ENCODE measurements at places on chromosomes 5 and 9.

- peak; percentile 56 for DNase-seq
Observed at GRCh38 chr9:131739959-131740648, at the start of gene RAPGEF1. RAPGEF1 (minus strand) TSS chr9:131740076; CDS start chr9:131739830, 246 bp downstream.

GRCh38 chr5:134935711-134936602 is 31.0 kb downstream of the PCBD2 start:
- no peak for DNase-seq

- no peak for DNase-seq
Observed at GRCh38 chr5:147051193-147051592, 172.6 kb upstream of the PPP2R2B start.

- no peak for DNase-seq
Observed at GRCh38 chr5:132493241-132493640, 2.7 kb upstream of the IRF1 start.

GRCh38 chr5:15584528-15584927 is 84.5 kb downstream of the FBXL7 start:
- DNase-seq, result no peak

DNA sequence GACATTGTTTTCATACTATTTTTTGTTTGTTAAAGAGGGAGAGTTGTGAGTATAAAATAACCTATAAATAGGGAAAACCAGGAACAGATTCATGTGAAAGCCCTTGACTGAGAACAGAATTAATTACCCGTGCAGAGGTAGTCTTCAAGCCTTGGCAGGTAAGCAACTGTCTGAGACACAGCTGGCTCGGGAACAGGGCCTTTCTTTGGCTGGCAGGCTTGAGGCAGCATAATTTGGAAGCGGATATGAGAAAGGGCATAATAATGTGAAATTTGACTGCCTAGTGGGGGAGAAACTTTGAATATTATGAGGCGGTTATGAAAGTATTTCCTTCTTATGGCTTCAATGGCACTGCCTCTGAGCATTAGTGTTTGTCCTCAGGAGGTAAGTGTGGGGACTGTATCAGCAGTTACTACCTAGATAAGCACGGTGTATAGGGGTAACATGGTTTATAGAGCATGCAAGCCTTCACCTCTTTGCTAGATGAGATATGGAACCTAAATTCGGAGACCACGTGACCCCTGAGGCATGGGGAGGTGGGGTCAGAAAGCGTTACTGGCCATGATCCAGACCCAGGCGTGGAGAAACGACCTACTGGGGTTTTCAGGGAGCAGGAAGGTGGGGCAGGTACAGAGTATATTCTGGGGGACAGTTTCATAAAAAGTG is 210.2 kb upstream of the GAS1 start:
- peak; percentile 31 for DNase-seq

DNA sequence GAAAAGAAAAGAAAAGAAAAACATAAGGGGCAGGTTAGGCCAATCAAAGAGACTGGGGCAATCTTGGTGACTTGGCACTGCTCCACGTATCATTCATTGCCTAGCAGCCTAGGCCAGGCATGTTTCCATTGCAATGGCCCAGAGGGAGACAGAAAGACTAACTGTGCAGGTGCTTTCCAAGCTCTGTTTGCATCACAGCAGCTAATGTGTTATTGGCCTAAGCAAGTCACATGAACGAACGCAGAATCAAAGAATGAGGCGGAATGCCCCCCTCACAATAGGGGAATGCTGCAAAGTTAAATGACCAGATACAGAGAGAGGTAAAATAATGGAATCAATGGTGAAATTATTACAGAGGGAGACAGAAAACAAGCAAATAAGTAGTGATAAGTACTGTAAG is 11.1 kb upstream of the VPS13A start:
- DNase-seq, result no peak

GRCh38 chr5:17411436-17412402 is 86.3 kb upstream of the TAF11L2 start:
- no peak for DNase-seq

DNA sequence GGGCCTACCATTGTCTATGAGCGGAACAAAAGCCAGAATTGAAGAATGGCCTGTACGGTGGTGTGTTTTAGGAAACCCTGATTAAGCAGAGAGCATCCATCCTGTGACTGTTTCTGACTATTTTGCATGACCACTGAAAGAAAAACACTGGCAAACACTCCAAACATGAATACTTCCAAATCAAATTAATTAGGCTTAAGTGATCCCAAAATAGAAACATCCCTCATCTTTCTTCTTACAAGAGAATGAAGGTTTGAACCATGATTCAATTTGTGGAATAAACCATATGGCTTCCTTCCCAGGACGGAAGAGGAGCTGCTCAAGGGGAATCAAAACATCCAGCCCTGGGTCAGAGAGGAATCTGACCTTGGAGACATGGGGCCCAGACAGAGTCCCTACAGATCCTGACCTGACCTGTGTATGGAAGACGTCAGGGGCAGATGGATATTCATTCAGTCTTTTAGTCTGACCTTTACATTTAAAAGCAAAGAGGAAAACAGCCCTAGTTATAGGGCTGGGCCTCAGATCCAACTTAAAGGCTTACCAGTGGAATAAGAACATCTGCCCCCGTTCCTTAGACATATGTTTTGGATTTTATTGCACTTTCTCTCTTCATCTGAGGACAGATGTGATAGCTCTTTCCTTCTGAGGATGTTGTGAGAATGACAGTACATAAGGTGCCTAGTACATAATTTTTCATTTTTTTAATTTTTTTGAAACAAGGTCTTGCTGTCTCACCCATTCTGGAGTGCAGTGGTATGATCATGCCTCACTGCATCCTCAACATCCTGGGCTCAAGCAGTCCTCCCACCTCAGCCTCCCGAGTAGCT is 17.6 kb upstream of the RECK start:
- no peak for DNase-seq

GRCh38 chr5:65263321-65263720 is 218.4 kb downstream of the ADAMTS6 start:
- no peak for DNase-seq

GRCh38 chr9:109478051-109478563 is 20.0 kb downstream of the PTPN3 start:
- no peak for DNase-seq

DNA sequence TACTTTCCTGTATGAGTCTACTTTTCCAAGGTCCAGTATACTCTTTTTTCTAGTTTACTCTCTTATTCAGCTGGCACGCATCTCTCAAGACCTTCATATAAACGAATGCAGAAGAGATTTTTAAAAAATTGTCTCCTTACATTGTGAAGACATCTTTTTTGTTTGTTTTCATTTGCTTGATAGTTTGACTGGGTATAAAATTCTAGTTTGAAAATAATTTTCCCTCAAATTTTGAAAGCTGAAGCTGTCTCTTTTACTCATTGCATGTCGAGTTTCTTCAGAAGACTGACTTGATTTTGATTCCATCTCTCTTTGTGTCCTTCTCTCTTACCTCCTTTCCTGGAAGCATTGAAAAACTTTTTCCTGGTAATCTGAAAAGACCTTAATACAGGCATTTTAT is 3.1 kb upstream of the PCDHB11 start:
- DNase-seq, result no peak

GRCh38 chr5:88281322-88281721 is 12.7 kb upstream of the TMEM161B start:
- no peak for DNase-seq

- no peak for DNase-seq
Observed at GRCh38 chr5:170642776-170643436, 139.1 kb downstream of the KCNIP1 start.

DNA sequence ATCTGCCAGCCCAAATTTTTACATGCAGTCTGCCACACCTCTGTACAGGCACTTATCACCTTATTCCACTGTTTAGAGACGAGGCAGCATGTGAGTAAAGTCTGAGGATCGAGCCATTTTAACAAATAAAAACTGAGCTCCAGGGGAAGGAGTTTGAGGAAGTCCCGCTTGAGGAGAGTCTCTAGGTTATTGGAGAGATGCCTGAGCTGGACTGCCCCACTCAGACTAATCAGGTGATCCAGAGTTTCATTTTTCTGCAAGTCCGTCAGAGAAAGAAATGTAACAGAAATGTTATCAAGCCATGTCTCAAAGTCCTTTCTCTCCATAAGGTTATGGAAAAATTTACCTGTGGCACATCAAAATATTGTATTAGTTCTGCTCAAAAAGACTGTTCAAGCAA is 5.3 kb downstream of the FBXW2 start:
- no peak for DNase-seq

- DNase-seq, result peak; percentile 72
Observed at GRCh38 chr5:149802008-149802680, 72.0 kb downstream of the PPARGC1B start.

DNA sequence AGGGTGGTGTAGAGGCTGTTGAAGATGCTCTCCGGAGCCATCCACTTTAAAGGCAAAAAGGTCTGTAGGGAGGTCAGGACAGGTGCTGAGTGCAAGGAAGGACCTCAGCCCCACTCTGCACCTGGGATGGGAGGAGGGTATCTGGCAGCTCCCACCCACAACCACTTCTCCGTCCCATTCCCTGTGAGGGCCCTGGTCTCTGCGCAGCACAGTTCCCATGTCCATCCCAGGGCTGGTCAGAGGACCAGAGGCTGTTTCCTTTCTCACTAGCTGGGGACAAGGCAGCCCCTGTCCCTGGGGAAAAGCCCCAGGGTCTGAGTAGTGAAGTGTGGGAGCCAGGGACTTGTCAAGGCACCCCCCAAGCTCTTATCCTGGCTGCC is 33.7 kb upstream of the CSF1R start:
- DNase-seq, result no peak

DNA sequence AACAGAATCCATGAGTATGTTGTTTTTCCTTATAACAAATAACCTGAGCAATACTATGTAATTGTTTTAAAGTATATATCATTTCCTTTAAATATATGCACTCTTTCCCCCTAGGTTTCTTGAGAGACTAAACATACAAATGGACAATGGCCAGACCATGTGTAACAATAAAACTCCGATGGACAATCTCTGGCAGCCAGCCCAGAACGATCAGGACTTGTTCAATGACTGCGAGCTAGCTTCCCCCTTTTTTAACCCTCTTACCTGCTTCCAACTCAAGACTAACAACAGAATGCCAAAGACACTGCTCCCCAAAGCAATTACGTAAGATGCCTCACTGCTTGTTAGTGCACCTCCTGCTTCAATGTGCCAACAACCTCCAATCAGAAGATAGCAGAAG is 94.9 kb downstream of the HTR4 start:
- peak; percentile 31 for DNase-seq

GRCh38 chr5:157116483-157116954 is 7.7 kb upstream of the HAVCR2 start:
- no peak for DNase-seq

- DNase-seq, result peak; percentile 84
Observed at GRCh38 chr5:177402271-177403043, 2.0 kb upstream of the PFN3 start.

DNA sequence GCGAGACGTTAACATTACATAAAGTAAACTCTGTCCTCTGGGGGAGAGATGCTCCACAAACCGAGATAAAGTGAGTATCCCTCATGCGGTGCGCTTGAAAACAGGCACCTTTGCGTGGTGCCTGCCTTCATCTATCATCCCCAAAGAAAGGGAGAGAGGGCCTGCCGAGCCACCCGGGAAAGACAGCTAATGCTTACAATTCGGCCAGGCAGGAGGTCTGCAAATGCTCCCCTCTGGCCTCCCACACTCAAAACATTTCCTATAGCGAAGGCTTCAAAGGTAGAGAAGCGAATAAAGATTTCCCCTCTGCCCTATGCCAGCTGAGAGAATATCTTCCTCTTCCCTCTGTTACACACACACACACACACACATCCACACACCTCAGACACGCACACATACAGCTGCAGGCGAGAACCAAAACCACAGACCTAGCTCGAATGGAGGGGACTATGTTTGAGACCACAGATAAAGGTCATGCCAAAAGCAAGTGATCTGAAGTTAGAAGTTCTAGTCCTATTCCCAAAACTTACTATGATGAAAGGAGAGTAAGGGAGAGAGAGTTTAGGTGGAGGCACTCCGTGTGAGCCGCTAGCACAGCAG is 132.8 kb downstream of the CRB2 start:
- no peak for DNase-seq

GRCh38 chr9:22682536-22682935 is 235.9 kb downstream of the DMRTA1 start:
- no peak for DNase-seq

GRCh38 chr5:122112733-122113558 is 16.4 kb upstream of the ZNF474 start:
- no peak for DNase-seq

DNA sequence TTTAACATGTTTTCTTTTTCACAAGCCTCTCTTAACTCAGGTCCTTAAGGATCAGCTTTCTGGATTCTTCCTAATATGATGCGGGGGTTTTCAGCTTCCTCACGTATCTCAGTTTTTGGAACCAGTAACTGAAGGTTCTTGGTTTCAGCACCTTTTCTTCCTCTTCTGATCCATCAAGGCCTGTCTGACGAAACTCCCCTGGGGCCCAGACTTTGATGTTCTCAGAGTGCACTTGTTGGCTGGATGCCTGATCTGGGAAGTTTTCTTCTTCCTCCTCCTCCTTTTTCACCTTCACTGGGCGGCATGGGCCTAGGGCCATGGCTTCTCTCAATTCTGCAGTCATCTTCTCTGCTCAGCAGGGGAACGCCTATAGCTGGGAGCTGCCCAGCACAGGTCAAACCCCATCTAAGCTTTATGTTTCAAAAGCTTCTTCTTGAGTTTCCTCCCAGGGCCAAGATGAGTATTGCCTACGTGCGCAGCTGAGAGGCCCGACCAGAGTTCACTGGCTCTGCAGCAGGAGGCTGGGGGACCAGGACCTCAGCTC is 44.8 kb downstream of the GHR start:
- DNase-seq, result no peak

- no peak for DNase-seq
Observed at GRCh38 chr5:143258559-143259253, 144.8 kb downstream of the NR3C1 start.
